ENCODE measurements at places on chromosomes 3 and 15. TPM values are rescaled to one million over a fixed set of nuclear protein-coding genes. Genes with fewer than 3 reads are reported as not detected.

Gene P2RY14
- total RNA-seq = 0.09 TPM

Gene C3orf80
- 0.41 TPM for total RNA-seq

Gene SPINK8
- total RNA-seq = not detected

- no peak for DNase-seq
Measured at GRCh38 chr3:42717306-42717705, 14.7 kb upstream of the HHATL start.

Gene PRTG
- total RNA-seq = 9.4 TPM

GRCh38 chr3:132662212-132662611, 2.1 kb downstream of the UBA5 start:
- no peak for DNase-seq

DNA sequence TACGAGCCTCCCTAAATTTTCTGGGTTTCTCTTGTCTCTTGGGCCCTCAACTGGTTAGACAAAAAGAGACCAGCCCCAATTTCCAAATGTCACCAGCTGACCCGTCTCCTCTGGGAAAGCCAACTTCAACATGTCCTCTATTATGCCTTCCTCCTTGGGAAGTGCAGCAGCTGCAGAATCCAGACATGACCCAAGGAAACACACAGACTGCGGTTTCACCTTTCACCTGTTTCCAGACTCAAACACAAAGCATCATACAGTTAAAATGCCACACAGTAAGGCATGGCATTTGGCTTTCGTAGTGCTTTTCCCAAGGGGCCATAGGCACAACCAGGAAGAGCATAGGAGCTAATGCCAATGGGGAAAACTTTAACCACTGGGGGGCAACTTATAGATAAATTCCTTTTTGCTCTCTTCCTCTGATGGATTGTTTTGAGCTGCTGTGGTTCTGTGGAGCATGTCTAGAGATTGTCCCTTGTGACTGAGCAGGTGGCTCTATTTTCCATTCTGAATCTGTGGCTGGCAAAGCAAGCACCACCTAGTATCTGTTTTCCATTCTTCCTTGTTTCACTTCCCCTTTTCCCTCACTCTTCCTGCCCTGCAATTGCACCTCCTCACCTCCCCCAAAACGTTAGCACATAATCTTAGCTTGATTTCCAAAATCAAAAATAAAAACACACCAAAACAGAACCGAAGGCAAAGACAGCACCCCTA, 49.3 kb downstream of the HHLA2 start:
- no peak for DNase-seq

DNA sequence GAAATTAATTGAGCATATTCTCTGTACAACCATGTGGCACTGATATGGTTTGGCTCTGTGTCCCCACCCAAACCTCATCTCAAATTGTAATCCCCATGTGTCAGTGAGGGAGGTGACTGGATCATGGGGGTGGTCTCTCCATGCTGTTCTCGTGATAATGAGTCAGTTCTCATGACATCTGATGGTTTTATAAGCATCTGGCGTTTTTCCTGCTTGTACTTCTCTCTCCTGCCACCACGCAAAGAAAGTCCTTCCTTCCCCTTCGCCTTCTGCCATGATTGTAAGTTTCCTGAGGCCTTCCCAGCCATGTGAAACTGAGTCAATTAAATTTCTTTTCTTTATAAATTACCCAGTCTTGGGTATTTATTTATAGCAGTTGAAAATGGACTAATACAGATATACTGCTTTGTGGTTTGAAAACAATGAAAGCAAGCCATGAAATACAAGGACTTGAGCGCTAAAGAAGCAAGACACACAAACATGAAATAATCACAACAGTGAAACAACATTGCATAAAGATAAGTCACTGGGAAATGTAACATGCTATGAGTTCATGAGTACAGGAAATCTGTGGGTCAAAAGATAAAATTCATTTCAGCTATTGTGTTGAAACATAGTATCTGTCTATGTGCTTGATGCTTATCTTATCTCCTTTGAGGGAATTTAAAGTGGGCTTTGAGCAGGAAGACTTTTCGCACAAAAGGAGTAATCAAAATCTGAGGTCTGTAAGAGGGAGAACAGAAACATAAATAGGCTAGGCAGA, 288.7 kb downstream of the GBE1 start:
- no peak for DNase-seq

- no peak for DNase-seq
Measured at GRCh38 chr3:85161544-85161943, 202.8 kb downstream of the CADM2 start.
